ENCODE measurements at places on chromosomes 2 and 18. TPM values are rescaled to one million over a fixed set of nuclear protein-coding genes. Genes with fewer than 3 reads are reported as not detected.

The NETO1 gene
- 0.72 TPM for total RNA-seq

The FABP1 gene
- not detected for total RNA-seq

The PDK1 gene
- 8.9 TPM for total RNA-seq

The GREB1L gene
- 0.44 TPM for total RNA-seq

The OTOS gene
- total RNA-seq = not detected

The CCT4 gene
- 159 TPM for total RNA-seq

The VRK2 gene
- 15.5 TPM for total RNA-seq

The SIX2 gene
- total RNA-seq = under 0.01 TPM

The C2orf66 gene
- total RNA-seq = not detected

The HAAO gene
- total RNA-seq = 0.14 TPM

The SLC38A11 gene
- total RNA-seq = 0.57 TPM

The OTX1 gene
- total RNA-seq = not detected

The IL36A gene
- not detected for total RNA-seq

The COBLL1 gene
- total RNA-seq = 8.9 TPM

The ADGRF3 gene
- total RNA-seq = under 0.01 TPM

The LIMS4 gene
- 18.6 TPM for total RNA-seq

The ABCG8 gene
- total RNA-seq = not detected

The RAB6D gene
- total RNA-seq = not detected

The GPR45 gene
- total RNA-seq = 0.22 TPM

The RUFY4 gene
- total RNA-seq = not detected

The TUBB8B gene
- not detected for total RNA-seq

The UGT1A3 gene
- total RNA-seq = not detected

The TNFRSF11A gene
- 0.43 TPM for total RNA-seq

The ALPP gene
- not detected for total RNA-seq

The TCF4 gene
- 26.7 TPM for total RNA-seq

The HTRA2 gene
- 54.1 TPM for total RNA-seq

The SLC19A3 gene
- 2.4 TPM for total RNA-seq

The GATA6 gene
- total RNA-seq = 7.7 TPM

The WNT10A gene
- not detected for total RNA-seq

The UGT1A4 gene
- not detected for total RNA-seq

The XDH gene
- 2.0 TPM for total RNA-seq

The RNF152 gene
- total RNA-seq = 127 TPM

The SLC23A3 gene
- total RNA-seq = 1.1 TPM

The ACTG2 gene
- 61.7 TPM for total RNA-seq

The ANKRD30B gene
- 0.88 TPM for total RNA-seq

The NAT8 gene
- total RNA-seq = not detected
